ENCODE measurements at places on chromosomes 1 and 21.

- no peak for DNase-seq
Observed at GRCh38 chr1:75579046-75579445, 31.9 kb downstream of the SLC44A5 start.

- DNase-seq = peak; percentile 39
Observed at GRCh38 chr1:31934706-31935629, 3.2 kb downstream of the PTP4A2 start.

DNA sequence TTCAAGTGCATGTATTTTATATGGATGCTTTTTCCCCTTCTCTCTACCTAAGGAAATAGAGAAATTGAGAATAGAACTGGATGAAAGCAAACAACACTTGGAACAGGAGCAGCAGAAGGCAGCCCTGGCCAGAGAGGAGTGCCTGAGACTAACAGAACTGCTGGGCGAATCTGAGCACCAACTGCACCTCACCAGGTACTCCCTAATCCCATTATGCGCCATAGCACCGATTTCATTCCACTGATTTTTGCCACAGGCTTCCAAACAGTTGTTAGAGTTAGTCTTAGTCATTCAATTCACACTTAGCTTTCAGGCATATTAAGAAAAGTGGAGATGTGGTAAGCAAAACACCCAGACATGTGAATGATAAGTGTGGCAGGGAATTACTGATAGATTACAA is 122.8 kb downstream of the SDCCAG8 start:
- no peak for DNase-seq

DNA sequence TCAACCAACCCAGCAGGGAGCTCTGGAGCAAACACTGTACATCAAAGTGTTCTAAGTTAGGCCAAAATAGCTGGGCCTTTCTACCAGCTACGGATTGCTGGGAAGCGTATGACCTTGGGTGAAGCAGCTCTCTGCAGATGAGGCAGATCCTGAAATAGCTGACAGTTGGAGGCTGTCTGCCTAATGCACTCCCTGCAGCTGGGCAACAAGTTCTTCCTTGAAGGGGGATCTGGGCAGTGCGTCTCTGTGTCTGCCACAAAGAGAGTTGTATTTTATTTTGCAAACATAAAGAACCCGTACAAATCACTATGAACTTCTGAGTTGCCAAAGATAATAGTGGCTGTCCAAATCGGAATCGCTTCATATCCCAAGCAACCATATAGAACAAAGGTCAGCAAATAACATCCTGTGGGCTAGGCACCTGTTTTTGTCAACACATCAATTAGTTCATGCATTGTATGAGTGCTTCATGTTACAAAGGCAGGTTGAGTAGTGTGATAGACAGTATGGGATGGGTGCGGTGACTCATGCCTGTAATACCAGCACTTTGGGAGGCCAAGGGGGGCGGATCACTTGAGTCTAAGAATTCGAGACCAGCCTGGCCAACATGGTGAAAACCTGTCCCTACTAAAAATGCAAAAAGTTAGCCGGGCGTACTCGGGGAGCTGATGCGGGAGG is 29.1 kb upstream of the KLF17 start:
- DNase-seq = no peak

DNA sequence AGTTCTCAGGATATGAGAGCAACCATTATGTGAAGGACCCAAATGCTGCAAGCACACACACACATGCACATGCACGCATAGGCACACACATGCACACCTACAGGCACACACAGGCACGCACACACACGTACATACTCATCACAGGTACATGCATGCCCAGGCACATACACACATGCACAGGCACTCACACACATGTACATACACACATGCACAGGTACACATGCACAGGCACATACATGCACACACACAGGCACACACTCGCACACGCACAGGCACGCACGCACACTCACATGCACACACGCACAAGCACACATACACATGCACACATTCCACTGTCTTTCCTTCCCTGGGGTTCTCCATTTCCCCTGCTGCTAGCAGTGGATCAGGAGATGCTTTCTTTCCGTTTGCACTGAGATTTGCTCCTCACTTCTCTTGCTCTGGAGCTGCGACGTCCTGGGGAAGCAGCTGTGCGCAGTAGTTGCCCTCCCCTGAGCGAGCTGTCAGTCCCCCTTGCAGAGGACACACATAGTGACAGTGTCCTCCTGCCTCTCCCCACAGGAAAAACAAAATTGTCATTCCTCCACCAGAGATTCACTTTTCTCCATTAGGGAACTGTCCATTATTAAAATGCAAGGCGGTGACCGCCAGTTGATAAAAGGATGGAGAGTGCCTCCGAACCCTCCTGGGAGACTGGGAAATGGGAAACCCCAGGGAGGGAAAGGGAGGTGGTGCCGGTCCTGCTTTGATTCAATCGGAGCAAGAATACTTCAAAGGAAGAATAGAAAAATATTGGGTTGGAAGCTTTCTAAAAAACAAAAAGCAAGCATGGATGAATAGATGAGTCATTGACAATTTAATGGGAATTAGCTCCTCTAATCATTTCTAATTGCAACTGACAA is 69.5 kb downstream of the WDR4 start:
- no peak for DNase-seq

GRCh38 chr21:41761934-41762635 is 4.8 kb downstream of the RIPK4 start:
- no peak for DNase-seq

GRCh38 chr1:99534638-99534930 is 111.3 kb upstream of the PALMD start:
- no peak for DNase-seq

- DNase-seq = no peak
Observed at GRCh38 chr1:51210055-51210454, 26.0 kb upstream of the RNF11 start.

DNA sequence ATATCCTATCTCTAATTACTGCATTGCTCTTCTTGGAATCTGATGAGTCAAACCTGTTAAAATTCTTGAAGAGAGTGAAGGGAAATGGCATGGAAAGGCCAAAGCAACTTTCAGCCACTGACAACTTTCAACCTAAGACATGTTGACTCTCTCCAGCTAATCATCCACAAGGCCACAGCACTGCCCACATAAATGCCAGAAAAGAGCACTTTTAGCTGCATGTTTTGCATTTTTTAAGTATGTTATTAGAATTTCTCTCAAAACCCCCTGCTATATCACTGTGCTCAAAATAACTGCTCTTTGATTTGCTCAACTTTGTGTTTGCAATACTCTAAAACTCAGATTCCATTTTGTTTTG is 352.5 kb downstream of the ADGRL2 start:
- DNase-seq = peak; percentile 39

- DNase-seq = no peak
Observed at GRCh38 chr21:30541764-30542163, at the start of gene KRTAP19-6. Gene KRTAP19-6, minus strand, starts transcription at chr21:30541864. Its CDS starts 31 bp downstream, at chr21:30541833.

- DNase-seq = no peak
Observed at GRCh38 chr1:28102189-28102588, 13.8 kb upstream of the EYA3 start.

DNA sequence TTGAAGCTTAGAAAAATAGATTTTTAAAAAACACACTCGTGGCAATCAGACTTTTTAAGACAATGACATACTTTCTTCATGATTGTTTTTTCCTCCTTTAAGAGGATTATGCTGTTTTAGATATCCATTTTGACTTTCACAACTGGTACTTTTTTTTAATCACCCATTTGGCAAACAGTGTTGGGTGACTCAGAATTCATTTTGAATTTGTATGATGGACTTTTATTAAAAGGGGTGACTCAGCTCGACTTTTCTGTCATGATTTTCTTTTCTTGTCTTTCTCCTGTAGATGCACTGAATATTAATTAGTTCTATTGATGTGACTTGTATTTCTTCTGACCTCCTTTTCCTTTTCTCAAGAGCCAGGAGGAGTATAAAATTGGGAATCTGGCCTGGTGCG is 44.7 kb downstream of the FMN2 start:
- peak; percentile 43 for DNase-seq

DNA sequence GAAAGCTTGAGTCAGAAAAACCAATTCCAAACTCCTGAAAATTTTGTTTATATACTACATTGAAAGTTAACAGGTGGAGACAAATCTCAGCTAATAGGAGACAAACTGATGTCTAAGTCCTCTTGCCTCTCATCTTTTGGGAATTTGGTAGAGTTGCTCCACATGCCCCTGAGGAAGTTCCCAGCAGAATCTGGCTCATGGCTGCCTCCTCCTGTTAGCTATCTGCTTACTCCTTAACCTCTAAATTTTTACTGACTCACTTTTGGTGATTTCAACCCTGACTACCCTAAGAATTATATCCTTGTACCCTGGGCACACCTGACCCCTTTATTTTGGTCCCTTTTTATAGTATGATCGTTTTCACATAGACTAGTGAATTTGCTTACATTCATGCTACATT is 633.7 kb upstream of the USP24 start:
- DNase-seq = no peak

DNA sequence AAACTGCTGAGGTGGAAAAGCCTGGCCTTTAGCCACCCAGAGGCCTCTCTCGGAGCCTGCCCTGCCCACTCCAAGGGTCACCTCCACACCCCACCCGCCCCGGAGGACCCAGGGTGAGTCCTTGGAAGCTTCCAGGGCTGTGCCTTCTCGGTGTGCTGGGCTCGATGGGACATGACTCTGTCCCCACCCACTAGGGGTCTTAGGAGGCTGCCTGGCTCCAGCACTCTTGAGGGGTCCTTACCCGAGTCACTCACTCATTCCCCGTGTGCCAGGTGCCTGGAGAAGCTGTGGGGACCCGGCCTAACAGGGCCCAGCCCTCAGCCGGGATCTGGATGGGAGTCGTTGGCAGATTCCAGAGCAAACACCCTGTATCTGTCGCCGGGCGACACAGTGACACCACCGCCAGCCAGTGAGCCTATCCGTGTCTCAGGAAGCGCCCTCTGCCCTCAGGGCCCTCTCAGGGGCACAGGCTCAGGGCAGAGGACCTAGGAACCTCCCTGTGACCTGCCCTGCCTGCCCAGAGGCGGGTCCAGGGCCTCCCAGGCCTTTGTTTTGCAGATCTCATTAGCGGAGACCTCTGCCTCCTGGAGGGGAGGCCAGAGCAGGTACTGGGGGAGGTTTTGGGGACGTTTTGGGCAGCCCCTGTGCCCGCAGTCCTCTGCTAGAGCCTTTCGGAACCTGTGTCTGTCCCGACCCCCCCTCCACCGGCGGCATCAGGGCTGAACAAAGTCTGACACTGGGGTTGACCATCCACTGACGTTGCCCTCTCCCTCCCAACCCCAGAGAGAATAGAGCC is 3.1 kb upstream of the PRKCZ start:
- DNase-seq = no peak

GRCh38 chr1:197967066-197967465 is 49.9 kb downstream of the LHX9 start:
- DNase-seq = no peak

- no peak for DNase-seq
Observed at GRCh38 chr1:94836891-94837290, 16.7 kb downstream of the SLC44A3 start.

DNA sequence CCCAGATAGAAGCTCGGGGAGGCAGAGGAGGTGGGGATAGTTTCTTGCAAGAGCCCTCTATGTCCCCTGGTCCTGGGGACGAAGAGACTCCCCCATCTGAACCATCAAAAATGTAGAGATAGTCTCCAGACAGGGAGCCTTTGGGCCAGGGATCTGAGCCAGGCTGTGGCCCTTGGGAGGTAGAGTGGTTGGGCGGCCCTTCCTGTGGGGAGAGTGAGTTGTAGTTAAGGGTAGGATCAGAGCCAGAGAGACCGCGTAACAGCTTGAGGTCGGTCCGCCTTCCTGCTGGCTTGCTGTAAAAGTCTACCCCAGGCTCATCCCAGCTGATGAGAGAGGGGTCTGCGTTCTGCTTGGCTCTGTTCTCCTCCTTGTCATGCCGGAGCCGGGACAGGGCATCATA is 25.3 kb downstream of the PIK3C2B start:
- DNase-seq = no peak

GRCh38 chr1:189962181-189962580 is 515.5 kb downstream of the BRINP3 start:
- no peak for DNase-seq
